ENCODE measurements at places on chromosomes 6 and 20. TPM values are rescaled to one million over a fixed set of nuclear protein-coding genes. Genes with fewer than 3 reads are reported as not detected.

EYA2 gene
- total RNA-seq: 2.6 TPM

ABHD16B gene
- total RNA-seq: not detected

POLH gene
- total RNA-seq: 9.7 TPM

RAET1L gene
- 0.49 TPM for total RNA-seq

ZNF165 gene
- total RNA-seq: 0.80 TPM

BTN1A1 gene
- not detected for total RNA-seq

POU3F2 gene
- total RNA-seq: not detected

XKR7 gene
- not detected for total RNA-seq

IL17A gene
- not detected for total RNA-seq

B4GALT5 gene
- 57.9 TPM for total RNA-seq

ADGRB3 gene
- not detected for total RNA-seq

ALDH8A1 gene
- 0.20 TPM for total RNA-seq

BLCAP gene
- total RNA-seq: 49.4 TPM

C6orf141 gene
- 8.5 TPM for total RNA-seq

GRM1 gene
- total RNA-seq: not detected

LPIN3 gene
- total RNA-seq: 19.2 TPM

PLG gene
- total RNA-seq: not detected

SCUBE3 gene
- total RNA-seq: 0.05 TPM

OPN5 gene
- total RNA-seq: not detected

TMEM170B gene
- total RNA-seq: 0.72 TPM

LRRN4 gene
- total RNA-seq: not detected

RAMACL gene
- 0.09 TPM for total RNA-seq

EIF2S2 gene
- total RNA-seq: 91.5 TPM

ARFGEF3 gene
- 0.63 TPM for total RNA-seq

HCRTR2 gene
- not detected for total RNA-seq

MYMX gene
- not detected for total RNA-seq

TTI1 gene
- 22.8 TPM for total RNA-seq

FUT9 gene
- total RNA-seq: not detected

DYNLT2 gene
- total RNA-seq: 0.59 TPM

BTBD3 gene
- 12.5 TPM for total RNA-seq

SLC35D3 gene
- 0.07 TPM for total RNA-seq

RBM24 gene
- total RNA-seq: 9.3 TPM

NKX2-2 gene
- total RNA-seq: not detected

LY6G6D gene
- not detected for total RNA-seq

ANKRD66 gene
- total RNA-seq: not detected

GFOD1 gene
- 1.4 TPM for total RNA-seq

GINS1 gene
- total RNA-seq: 34.9 TPM

MCCD1 gene
- total RNA-seq: not detected

LY6G6F gene
- not detected for total RNA-seq

MAN1A1 gene
- total RNA-seq: 0.03 TPM

CEP250 gene
- 28.1 TPM for total RNA-seq

CAGE1 gene
- total RNA-seq: 0.04 TPM

TAF8 gene
- 14.3 TPM for total RNA-seq

GZF1 gene
- total RNA-seq: 11.1 TPM

GABRR2 gene
- not detected for total RNA-seq

CLPSL2 gene
- total RNA-seq: 0.80 TPM

PEX6 gene
- 5.8 TPM for total RNA-seq

PTCRA gene
- total RNA-seq: not detected

CDH26 gene
- 0.13 TPM for total RNA-seq

SALL4 gene
- 0.68 TPM for total RNA-seq

SIRPA gene
- total RNA-seq: 22.5 TPM

OR2J3 gene
- not detected for total RNA-seq

OOEP gene
- total RNA-seq: not detected

SLC22A16 gene
- not detected for total RNA-seq
